GM23248 (cell line): ENCODE measurements at places on chromosomes 2 and 18. TPM values are rescaled to one million over a fixed set of nuclear protein-coding genes. Genes with fewer than 3 reads are reported as not detected.

IER3IP1 gene
- total RNA-seq = 26.3 and 28.3 TPM in 2 replicates

WNT6 gene
- total RNA-seq = not detected in 2 replicates

DNA sequence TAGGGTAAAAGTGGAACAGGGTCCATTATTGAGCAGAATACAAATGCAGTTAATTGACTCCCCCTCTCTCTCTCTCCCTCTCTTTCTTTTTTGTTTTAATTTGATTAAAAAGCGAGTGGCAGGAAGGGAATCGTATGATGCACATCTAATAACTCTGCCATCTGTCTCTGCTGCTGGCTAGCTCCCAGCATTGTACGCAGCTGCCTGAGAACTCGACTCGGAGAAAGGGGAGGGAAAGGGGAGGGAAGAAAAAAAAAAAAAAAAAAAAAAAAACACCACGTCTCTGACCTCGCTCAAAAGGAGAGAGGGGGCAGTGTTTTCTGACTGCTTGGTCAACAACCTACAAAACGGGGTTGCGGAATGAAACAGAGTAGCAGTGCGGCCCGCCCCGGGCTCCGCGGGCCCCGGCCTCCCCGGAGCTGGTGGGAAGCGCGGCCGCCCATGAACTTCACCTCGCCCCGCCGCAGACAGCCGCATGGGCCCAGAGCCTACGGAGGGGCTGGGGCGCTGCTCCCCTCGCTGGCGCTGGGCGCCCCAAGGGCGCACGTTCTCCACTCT is 265.7 kb downstream of the TCF4 start:
- peak overlapping the region; percentile 87 for H3K4me3 ChIP-seq
- peak overlapping the region; percentile 94 for H3K27ac ChIP-seq
- peak; percentile 94 for DNase-seq
- H3K36me3 ChIP-seq = no peaks in the 10 kb centered on the region

DNA sequence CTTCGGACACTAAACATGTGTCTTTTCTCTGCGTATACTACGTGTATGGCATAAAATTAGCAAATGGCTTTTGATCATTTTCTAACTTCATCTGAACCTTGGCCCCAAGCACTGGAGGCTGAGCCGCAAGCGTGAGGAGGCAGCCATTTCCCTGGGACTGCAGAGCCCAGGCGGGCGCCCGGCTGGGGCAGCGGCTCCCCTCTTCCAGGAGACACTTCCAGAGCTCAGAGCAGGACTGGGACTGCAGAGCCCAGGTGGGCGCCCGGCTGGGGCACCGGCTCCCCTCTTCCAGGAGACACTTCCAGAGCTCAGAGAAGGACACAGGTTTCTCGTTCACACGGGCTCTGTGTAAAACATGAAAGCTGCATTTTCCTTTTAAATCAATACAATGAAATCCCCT is 484.1 kb upstream of the SALL3 start:
- DNase-seq = no peak

DNA sequence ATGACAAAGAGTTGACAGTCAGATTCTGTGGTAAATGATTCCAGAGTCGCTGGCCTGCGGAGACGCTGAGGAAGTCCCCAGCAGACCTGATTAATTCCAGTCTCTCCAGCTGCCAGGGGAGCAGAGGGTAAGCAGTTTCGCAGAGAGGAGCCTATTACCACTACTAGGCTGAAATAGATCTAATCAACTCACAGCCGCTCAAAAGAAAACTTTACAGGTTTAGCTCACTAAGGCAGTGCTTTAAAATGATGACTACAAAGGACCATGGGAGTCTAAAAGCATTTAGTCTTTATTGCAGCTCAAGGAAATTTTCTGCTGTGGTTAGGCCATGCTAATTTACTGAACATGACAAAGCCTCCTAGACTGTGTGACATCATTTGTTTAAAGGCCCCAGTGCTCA is 445.6 kb upstream of the POU3F3 start:
- H3K4me1 ChIP-seq = no peaks in the 10 kb centered on the region
- H3K36me3 ChIP-seq = no peaks in the 10 kb centered on the region
- no peaks in the 10 kb centered on the region for H3K27me3 ChIP-seq
- H3K27ac ChIP-seq = no peak overlapping the region

- no peak overlapping the region for H3K27ac ChIP-seq
- no peaks in the 10 kb centered on the region for H3K36me3 ChIP-seq
- H3K4me1 ChIP-seq = peaks cover 15% of the 10 kb centered on the region
- no peak overlapping the region for H3K4me3 ChIP-seq
These were observed 111.9 kb downstream of the KCTD1 start for GRCh38 chr18:26436176-26437051.

DNA sequence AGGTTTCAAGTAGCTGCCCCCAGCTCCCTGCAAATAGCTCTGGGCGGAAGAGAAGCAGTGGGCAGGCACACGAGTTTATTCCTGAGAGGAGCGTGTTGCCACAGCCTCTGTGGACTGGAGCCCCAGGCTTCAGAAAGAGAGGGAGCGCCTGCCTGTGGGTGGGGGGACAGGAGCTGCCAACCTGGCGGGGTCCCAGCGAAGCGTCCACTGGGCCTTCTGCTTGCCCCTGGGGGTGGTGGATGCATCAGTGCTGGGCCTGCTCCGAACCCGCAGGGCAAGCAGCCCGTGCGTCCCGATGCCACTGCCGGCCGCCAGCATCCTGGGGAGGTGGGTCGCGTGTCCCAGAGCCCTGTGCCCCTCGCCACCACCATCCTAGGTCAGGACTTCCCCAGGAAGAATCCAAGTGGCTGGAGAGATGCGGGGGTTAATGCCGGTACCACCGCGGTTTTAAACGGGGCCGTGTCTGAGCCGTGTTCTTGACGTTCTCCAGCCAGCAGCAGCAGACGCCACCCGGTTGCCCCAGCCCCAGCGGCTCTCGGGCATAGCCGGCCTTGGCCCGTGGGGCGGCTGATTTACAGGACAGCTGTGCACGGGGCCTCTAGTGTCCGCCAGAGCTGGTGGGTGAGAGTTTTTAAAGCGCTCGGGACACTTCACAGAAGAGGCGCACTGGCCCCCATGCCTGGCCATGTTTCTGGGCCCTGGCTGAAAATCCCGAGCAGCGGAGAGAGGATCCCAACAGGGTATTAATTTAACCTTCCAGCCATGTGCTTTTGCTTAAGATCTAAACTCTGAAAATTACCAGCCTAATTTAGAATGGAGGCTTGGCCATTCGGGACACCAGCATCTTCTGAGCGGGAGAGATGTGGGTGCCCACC is 84.7 kb downstream of the NFATC1 start:
- H3K36me3 ChIP-seq = no peaks in the 10 kb centered on the region
- no peak for DNase-seq
- H3K4me3 ChIP-seq = no peak overlapping the region
- H3K27me3 ChIP-seq = no peaks in the 10 kb centered on the region
- no peak overlapping the region for H3K27ac ChIP-seq

DNA sequence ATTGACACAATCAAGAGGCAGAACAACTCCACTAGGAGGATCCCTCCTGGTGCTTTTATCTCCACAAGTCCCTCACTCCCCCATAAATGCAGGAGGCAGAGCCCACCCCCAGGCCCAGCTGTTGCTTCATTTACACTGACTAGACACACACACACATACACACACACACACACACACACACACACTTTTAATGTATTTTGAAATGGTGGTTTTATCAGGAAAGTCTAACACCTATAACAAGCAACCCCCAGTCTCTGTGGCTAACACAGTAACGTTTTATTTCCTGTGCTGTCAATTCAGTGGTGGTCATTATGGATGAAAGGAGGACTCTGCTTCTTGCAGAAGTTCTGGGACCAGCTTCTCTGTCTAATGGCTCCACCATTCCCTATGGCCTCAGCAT is 125.4 kb upstream of the FOSL2 start:
- no peaks in the 10 kb centered on the region for H3K27me3 ChIP-seq
- no peak overlapping the region for H3K4me3 ChIP-seq
- peaks cover 31% of the 10 kb centered on the region for H3K4me1 ChIP-seq

MC5R gene
- total RNA-seq = not detected in 2 replicates

DNA sequence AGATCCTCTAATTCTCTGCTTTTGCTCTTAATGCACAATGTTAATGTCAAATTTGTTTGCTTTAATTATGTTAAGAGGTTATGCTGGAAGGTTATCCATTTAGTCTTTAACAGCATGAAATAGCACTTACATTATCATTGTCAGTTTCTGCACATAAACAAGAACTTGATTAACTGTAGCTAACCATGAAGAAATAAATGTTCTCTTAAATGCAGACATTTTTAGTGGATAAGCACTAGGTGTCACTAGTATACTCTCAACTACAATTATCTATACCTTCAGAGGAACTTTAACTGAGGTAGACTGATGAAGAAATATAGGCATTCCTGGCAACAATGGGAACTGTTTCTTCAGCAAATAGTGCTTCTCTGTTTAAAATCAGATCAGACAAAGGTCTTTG is 178.8 kb upstream of the CHST9 start:
- DNase-seq = peak; percentile 24
- H3K27ac ChIP-seq = no peak overlapping the region
- H3K36me3 ChIP-seq = no peaks in the 10 kb centered on the region

- DNase-seq = no peak
- no peaks in the 10 kb centered on the region for H3K4me1 ChIP-seq
- no peak overlapping the region for H3K27ac ChIP-seq
- H3K36me3 ChIP-seq = peaks cover 24% of the 10 kb centered on the region
- no peaks in the 10 kb centered on the region for H3K27me3 ChIP-seq
These were observed 49.7 kb downstream of the PXDN start for GRCh38 chr2:1694371-1695271.

DNA sequence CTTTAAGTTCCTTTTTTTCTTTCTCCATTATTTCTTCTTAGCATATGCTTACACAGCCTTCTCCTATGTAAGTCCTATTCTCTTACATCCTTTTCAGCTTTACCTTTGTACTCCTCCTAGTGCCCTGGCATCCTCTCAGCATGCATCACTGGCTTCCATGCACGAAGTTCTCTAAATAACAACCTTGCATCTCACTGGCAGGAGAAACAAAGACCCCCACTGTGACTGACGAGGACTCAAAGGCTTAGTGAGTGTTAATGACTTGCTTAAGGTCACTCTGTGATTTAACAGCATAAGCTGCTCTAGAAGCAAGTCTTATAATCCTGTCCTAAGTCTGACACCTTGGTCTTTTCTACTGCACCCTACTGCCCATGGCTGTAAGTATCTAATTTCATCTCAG is 1236.0 kb upstream of the CELF4 start:
- no peaks in the 10 kb centered on the region for H3K4me1 ChIP-seq
- no peaks in the 10 kb centered on the region for H3K27me3 ChIP-seq
- no peak overlapping the region for H3K27ac ChIP-seq
- DNase-seq = no peak
- H3K36me3 ChIP-seq = no peaks in the 10 kb centered on the region

UGT1A5 gene
- total RNA-seq = not detected in 2 replicates

SERPINB7 gene
- 12.2 and 18.6 TPM in 2 replicates for total RNA-seq

KCNK3 gene
- total RNA-seq = not detected in 2 replicates

BOLL gene
- not detected in 2 replicates for total RNA-seq

- no peaks in the 10 kb centered on the region for H3K27me3 ChIP-seq
- DNase-seq = peak; percentile 81
- peak overlapping the region; percentile 17 for H3K27ac ChIP-seq
- no peaks in the 10 kb centered on the region for H3K36me3 ChIP-seq
- no peak overlapping the region for H3K4me3 ChIP-seq
These were observed 119.9 kb upstream of the NDUFV2 start for GRCh38 chr18:8982416-8983183.

MYO1B gene
- 197 and 211 TPM in 2 replicates for total RNA-seq

GRCh38 chr2:143514413-143514812 is 385.2 kb downstream of the ARHGAP15 start:
- no peaks in the 10 kb centered on the region for H3K36me3 ChIP-seq
- no peaks in the 10 kb centered on the region for H3K27me3 ChIP-seq
- DNase-seq = peak; percentile 78
- H3K4me1 ChIP-seq = peaks cover 16% of the 10 kb centered on the region
- H3K27ac ChIP-seq = no peak overlapping the region

GRCh38 chr2:96538487-96539214 is 2.1 kb downstream of the ARID5A start:
- H3K4me1 ChIP-seq = peaks cover 48% of the 10 kb centered on the region
- peak overlapping the region; percentile 74 for H3K4me3 ChIP-seq
- no peaks in the 10 kb centered on the region for H3K27me3 ChIP-seq
- no peaks in the 10 kb centered on the region for H3K36me3 ChIP-seq
- no peak overlapping the region for H3K27ac ChIP-seq
- peak; percentile 66 for DNase-seq

TDRD15 gene
- not detected in 2 replicates for total RNA-seq

DNA sequence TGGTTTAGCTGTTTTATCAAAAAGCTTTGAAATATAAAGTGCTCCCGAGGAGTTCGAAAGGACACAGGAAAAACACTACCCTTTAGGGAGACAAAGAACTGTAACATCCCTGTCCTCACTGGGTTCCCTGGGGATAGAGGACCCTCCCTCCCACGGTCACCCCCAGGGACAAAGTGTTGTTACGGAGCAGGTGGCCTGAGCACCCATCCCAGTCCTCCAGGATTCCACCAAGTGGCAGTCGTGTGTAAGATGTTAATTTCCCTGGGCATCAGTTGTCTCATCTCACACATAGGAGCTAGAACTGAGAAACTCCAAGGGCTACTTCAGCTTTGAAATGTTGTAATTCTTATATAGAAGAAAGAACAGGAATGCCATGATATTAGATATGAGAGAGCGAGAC is 137.7 kb downstream of the ALK start:
- H3K27me3 ChIP-seq = peaks cover 31% of the 10 kb centered on the region
- H3K4me1 ChIP-seq = no peaks in the 10 kb centered on the region
- H3K4me3 ChIP-seq = no peak overlapping the region

- no peak overlapping the region for H3K4me3 ChIP-seq
- peak; percentile 48 for DNase-seq
- H3K4me1 ChIP-seq = peaks cover 13% of the 10 kb centered on the region
- no peak overlapping the region for H3K27ac ChIP-seq
- H3K27me3 ChIP-seq = no peaks in the 10 kb centered on the region
- H3K36me3 ChIP-seq = no peaks in the 10 kb centered on the region
These were observed 74.8 kb downstream of the NOL10 start for GRCh38 chr2:10614939-10615338.

KCNJ3 gene
- not detected in 2 replicates for total RNA-seq

GRCh38 chr18:37661061-37661460 is 95.5 kb upstream of the CELF4 start:
- H3K36me3 ChIP-seq = no peaks in the 10 kb centered on the region
- no peak overlapping the region for H3K4me3 ChIP-seq
- H3K27me3 ChIP-seq = no peaks in the 10 kb centered on the region
- no peak overlapping the region for H3K27ac ChIP-seq
- no peaks in the 10 kb centered on the region for H3K4me1 ChIP-seq

- no peaks in the 10 kb centered on the region for H3K27me3 ChIP-seq
- DNase-seq = no peak
- no peaks in the 10 kb centered on the region for H3K4me1 ChIP-seq
- H3K36me3 ChIP-seq = no peaks in the 10 kb centered on the region
These were observed 170.5 kb downstream of the EIPR1 start for GRCh38 chr2:3207091-3207491.

ASPRV1 gene
- total RNA-seq = under 0.01 and 0.86 TPM in 2 replicates

DNA sequence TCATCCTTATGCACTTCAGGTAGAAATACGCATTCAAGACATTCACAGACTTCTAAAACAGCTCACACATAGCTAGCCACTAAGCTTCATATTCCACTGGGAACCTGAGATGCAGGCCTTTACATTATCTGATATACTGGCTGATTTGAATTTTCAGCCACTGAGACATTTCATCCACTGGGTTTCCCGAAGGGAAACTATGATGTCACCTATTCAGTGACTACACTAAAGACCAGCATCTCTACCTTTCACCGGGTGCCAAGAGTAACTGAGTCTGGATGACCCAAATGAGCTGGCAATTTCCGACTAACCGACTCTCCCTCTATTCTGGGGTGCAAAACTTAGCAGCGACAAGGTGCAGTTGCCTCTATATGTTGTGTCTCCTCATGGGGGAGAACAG is 31.8 kb upstream of the SP140L start:
- no peaks in the 10 kb centered on the region for H3K27me3 ChIP-seq
- H3K36me3 ChIP-seq = no peaks in the 10 kb centered on the region
- no peaks in the 10 kb centered on the region for H3K4me1 ChIP-seq
- no peak for DNase-seq
- no peak overlapping the region for H3K4me3 ChIP-seq

GPR155 gene
- 3.4 and 3.8 TPM in 2 replicates for total RNA-seq
